ENCODE measurements at places on chromosomes 2 and 18.

DNA sequence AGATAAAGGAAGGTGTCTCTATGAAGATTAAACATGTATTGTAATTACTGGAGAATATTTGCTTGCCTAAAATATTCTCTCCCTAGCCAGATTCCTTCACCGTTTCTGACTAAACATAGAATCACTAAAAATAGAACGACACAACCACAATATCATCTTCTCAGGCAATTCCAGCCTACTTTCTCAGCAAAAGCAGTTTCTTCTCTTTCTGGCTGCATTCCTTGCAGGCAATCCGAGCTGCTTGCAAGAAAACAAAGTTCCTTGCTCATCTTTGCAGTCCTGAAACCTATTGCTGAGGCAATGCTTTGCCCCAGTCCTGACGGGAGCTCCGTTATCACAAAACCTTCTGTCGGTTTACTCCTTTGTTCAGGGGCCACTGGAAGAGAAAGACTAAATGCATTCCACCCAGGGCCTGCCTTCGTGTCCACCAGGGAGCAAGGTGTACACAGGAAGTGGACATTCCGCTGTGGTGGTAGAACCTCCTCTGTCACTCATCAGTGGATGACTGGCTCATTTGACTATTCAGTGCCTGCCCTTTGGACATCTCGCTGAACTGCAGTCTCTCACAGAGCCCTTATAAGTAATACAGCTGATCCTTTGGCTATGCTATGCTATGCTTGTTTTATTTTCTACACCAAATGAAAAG, 239.2 kb upstream of the DOK6 start:
- no peak for DNase-seq

GRCh38 chr18:12005538-12006487, 24.5 kb downstream of the IMPA2 start:
- no peak for DNase-seq

- no peak for DNase-seq
These were observed 2.0 kb upstream of the CD28 start for GRCh38 chr2:203704430-203704829.

- no peak for DNase-seq
These were observed 223.3 kb downstream of the MC4R start for GRCh38 chr18:60149316-60149715.

DNA sequence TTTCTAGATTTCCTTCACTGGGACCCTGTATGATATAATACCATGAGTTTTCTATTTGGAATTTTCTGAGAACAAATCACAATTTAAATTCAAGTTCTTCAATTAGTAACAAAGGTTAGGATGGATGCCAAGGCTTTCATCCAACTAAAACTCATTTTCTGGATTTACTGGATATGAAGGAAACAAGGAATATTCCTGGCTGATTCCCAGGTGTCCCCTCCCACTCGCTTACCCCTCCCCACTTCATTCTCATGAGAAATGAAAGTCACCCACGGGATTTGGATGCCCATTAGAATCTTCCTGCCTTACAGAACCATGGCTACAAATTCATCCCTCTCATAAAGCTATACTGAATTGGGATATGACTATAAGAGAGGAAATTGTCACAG, 40.0 kb downstream of the RNU4ATAC start:
- DNase-seq = no peak

- DNase-seq = no peak
These were observed 8.5 kb upstream of the TWIST2 start for GRCh38 chr2:238839428-238839827.

DNA sequence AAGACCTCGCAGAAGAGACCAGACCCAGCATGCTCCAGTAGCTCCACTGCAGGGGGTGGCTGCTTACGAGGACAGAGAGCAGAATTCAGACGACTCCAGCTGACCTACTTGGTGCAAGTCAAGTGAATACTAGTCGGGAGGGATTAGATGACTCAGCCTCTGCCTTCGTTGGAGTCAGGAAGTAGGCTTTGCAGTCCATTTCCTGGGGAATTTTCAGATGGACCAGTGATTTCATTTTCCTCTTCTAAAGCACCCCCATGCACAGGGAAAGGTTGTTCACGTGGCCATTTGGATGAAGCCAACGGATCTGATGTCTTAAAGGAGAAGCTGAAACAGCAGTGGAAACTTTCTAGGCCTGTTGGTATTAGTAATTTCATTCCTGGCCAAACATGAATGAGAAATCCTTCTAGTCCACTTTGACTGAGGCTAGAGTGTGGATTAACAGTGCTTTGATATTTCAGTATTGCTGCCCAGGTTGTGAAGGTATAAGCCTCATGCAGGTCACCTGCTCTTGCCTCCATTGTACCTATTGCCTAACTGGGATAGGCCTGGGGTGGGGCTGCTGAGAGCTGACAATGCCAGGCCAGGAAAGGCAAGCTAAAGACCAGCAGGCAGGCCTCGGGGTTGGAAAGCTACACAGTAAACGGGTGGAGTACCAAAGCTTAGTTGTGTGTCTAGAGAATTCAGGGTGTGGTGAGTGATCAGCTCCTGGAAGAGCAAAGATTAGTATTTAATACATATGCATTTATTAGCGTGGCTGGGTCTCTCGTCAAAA, 117.6 kb upstream of the FOSL2 start:
- no peak for DNase-seq

GRCh38 chr2:14633461-14634181, 1.1 kb downstream of the LRATD1 start:
- no peak for DNase-seq

DNA sequence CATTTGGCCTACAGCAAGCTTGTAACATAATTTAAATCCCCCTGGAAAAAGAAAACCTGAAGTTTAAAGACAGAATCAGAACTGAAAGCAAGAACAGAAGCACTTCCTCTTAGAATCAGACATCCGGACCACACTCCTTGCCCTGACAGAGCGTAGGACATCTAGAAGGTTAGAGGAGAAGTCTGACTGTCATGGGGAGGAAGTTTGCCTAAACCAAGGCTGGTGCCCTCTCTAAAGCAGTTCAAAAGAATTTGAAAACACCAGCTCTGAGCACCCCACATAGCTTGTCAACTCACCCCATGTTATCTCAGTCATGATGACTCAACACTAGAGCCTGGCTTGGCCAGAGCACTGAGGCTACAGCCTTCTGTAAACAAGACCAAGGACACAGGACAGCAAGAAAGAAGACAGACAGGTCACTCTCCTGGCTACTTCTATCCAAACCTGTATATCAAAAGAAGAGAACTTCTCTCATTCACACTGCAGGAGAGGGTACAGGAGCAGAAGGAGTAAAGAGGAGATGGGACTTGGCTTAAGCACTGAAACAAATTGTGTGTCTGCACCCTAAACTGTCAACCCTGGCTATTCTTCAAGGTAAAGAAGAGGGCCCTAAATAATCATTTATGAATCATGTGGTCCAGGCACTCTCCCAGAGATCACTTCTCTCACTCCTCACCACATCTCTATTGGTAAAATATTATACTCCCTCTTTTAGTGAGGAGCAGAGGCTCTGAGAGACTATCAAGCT, 198.6 kb downstream of the MEMO1 start:
- no peak for DNase-seq

GRCh38 chr2:112686348-112687217, 34.2 kb upstream of the NT5DC4 start:
- DNase-seq = no peak

DNA sequence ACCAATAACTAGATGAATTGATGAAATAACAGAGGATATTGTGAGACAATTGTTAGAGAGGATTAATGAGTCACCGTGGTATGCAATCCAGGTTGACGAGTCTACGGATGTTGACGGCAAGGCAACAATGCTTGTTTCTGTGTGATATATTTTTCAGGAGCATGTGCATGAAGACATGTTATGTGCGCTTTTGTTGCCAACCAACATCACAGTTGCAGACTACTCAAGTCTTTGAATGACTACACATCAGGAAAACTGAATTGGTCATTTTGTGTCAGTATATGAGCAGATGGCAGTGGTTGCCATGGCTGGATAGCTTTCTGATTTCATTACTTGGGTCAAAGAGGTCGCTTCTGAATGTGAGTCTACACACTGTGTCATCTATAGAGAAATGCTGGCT, 96.8 kb upstream of the CRACDL start:
- no peak for DNase-seq

- no peak for DNase-seq
These were observed 440.5 kb downstream of the NUP35 start for GRCh38 chr2:183564726-183565125.

DNA sequence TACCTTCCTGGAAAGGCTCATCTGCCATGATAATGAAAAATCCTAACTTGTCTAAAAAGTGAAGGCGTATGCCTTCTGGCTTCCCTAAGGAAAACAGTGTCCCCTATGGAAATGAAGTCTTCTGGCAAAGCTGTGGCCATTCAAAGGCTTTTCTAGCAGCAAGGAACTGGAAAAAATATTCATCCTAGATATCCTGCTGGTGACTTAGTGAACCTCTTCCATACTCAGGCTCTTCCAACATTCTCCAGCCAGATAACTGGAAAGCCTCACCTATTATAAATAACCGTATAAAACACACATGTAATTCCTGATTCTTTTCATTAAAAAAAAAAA, 84.7 kb downstream of the RBMS1 start:
- no peak for DNase-seq

DNA sequence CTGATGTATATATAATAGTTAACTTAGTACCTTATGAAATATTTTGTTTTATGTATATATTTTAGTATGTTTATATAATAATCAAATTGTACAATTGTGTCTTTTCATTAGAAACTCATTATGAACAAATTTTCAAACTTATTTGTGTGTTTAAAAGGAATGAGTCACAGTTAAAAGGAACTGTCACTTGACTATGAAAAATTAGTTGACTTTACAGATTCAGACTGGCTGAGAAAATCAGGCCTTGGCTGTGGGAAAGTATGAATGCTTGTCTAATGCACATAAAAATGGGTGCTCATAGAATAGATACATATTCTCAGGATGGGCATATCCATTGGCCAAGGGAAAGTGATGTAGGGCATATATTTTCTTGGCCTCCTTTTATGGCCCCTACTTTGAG, 576.8 kb downstream of the SATB2 start:
- no peak for DNase-seq

GRCh38 chr2:96952976-96953610, 33.3 kb downstream of the FAM178B start:
- DNase-seq = no peak

DNA sequence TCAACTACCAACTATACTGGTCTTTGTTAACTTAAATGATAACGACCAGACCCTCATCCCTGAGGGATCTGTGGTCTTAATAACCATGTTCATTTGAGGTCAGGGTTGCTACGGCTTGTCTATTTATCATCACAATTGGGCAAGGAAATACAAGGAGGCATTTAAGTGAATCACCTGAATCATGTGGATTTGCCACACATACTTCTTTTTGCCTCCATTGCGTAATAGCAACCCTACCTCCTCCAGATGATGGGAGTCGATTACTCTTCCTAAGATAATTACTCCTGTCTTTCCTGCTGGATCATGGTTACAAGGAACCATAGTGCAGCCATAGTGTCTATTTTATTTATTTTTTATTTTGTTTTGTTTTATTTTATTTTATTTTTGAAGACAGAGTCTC, 42.2 kb downstream of the TAF4B start:
- DNase-seq = no peak

- no peak for DNase-seq
These were observed 176.9 kb upstream of the SMAD7 start for GRCh38 chr18:49127471-49128190.

- DNase-seq = no peak
These were observed 79.8 kb downstream of the CCDC150 start for GRCh38 chr2:196719110-196719872.

DNA sequence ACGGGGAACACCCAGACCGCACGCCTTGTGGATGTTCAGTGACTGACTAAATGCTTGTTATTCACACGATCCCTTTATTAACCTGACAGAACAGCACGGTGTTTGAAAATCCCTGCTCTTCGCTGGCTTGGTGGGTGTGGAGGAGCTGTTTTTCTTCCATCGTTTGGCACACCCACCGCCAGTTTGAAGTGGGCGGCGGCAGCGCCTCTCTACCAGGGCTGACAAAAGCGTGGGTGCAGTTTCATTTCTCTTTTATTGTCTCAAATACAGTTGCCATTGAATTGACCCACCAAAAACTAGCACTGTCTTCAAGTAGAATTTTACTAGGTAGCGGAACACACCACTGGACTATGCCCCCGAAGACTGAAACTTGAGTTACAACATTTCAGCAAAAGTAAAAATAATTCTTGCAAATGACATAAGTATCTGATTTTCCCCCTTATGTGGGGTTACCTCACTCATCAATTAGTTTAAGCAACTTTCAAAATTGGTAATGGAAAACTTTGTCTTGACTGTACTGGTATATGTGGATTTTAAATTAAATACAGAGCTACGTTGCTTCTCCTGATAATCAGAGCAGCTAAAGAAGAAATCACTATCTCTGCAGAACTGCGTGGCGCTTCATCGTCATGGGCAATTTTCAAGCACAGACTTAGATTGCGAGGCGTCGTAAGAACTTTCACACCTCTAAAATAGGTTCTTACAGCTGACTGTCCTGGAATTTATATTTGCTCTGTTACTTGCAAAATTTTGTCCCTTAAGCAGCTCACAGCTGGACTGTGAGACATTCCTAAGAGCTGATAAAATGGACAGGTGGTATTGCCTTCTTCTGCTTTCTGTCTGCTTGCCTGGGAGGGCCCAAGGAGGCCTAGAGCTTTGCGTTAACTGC, 60.9 kb downstream of the LDLRAD4 start:
- no peak for DNase-seq

GRCh38 chr2:136225950-136226835, 108.2 kb upstream of the CXCR4 start:
- no peak for DNase-seq

DNA sequence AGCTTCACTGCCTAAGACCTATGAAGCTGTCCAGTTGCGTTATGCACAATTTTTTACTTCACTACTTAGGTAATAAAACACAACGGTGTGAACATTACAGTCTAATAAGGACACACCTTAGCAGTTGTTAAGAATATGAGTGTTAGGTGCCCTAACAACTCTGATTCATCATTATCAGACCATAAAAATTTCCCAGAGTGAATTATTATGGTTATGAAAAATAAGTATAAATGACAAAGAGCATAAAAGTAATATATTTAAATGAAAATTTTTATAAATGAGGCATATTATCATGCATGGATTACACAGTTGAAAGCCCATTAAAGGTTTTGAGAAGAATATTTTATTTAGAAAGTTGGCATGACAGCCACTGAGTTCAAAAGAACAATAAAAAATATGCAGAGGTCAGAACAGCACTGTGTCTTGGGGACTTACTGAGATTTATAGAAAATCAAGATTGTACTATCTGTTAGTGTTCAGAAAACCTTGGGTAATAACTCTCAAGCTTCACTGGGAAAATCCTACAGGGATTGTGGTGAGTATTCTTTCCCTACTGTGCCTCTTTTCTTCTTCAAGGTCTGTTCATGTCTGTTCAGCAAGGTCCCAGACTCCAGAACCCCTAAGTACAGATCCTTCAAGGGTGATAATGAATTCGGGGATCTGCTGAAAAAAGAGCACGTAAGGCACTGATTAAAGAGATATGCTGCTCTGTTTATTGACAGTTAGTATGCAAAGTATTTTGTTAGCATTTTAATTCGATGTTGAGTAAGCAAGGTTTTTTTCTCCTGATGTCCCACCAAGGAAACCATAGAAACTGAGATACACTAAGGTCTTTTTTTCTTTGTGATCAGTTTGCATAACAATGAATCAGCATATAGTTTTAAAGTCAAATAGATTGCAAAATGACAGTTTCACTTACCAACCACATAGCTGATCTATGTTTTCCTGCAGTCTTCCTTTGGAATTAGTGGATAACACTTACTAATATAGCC, 250.0 kb downstream of the DSEL start:
- DNase-seq = no peak

GRCh38 chr18:76246590-76246989, 248.5 kb downstream of the ZNF516 start:
- DNase-seq = no peak
